Chondrocyte (in vitro differentiated cells): ENCODE measurements at places on chromosomes 3 and 15. TPM values are rescaled to one million over a fixed set of nuclear protein-coding genes. Genes with fewer than 3 reads are reported as not detected.

The LRTM1 gene
- not detected in 3 replicates for total RNA-seq

The SLC22A14 gene
- total RNA-seq, result 0.62 to 1.2 TPM (median 0.75 TPM) in 3 replicates

- no peak for DNase-seq
Observed at GRCh38 chr3:29186982-29187725, 93.7 kb upstream of the RBMS3 start.

- DNase-seq, result no peak
Observed at GRCh38 chr3:11452885-11453847, 181.0 kb downstream of the ATG7 start.

- DNase-seq, result no peak
Observed at GRCh38 chr3:45181496-45181895, 35.3 kb upstream of the CDCP1 start.

DNA sequence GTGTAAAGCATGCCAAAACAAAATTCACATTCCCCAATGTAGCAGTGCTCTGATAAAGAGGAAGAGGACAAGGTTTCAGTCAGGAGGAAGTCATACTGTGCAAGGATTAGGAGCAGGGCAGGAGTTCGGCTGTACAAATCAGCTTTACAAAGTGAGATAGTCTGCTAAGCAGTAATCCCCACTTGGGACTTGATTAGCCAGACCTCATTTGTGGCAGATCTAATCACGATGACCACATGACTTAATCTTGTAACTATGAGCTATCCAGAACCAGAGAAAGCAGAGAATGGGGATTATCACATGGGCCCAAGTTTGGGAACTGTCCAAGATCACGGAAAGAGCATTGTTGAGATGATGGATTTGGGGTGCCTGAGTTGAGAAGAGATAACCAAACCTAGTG is 7.8 kb downstream of the DCBLD2 start:
- DNase-seq, result no peak

DNA sequence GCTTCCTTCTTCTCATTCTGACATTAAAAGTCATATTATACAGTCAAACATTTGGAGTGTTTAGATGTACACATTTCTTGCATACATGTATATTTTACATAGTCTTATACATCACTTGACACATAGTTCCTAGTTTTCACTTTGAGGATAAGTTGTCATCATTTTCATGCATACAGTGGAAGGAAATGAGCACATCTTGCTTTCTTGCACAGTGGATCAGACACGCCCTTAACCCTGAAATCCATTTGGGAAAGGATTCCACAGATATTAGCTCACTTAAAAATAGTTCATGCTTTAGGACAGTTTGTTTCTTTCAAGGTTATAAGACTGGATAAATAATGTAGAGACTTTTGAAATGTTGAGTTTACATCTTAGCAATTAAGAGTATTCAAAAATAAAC is 148.6 kb upstream of the MME start:
- DNase-seq, result no peak

- DNase-seq, result no peak
Observed at GRCh38 chr3:45179163-45179562, 33.0 kb upstream of the CDCP1 start.

- DNase-seq, result no peak
Observed at GRCh38 chr3:123419850-123420297, 29.0 kb downstream of the ADCY5 start.

DNA sequence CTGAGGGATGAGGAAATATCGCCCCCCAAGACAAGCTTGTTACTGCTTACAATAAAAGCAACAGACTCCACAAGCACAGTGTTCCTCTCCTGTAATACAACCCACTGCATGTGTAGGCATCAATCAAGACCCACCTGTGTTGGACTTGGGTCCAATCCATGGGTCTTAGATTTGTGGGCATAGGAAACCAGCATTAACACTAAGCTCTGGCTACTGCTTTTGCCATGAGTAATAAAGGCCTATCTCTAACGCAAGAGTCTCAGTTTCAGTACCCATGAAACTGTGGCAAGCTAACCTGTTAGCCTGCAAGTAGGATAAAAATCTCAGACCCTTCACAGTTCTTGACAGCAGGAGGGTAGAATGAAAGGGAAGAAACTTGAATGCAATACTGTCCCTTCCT is 5.2 kb upstream of the EIF1B start:
- no peak for DNase-seq

- DNase-seq, result no peak
Observed at GRCh38 chr3:29153811-29154210, 127.1 kb upstream of the RBMS3 start.

The TRIM71 gene
- total RNA-seq, result 0.05 to 0.17 TPM (median 0.08 TPM) in 3 replicates

DNA sequence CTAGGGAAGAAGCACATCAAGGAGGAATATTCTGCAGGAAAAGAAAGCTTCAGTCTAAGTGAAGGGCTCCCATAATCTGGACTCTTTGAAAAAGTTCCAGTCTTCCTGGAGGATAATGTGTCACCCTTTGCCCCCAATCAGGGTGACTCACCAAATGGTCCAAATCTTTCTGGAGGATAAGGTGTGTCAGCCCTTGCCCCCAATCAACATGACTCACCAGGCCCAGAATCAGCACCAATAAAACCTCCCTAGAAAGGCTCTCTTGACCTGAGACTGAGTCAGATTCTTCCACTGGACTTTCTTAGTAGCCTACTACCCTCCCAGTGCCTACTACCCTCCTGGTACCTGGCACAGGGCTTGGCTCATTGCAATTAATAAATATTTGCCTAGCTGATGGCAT is 9.5 kb upstream of the ARL14 start:
- DNase-seq, result no peak

The DNAH12 gene
- 0.02 to 0.29 TPM (median 0.15 TPM) in 3 replicates for total RNA-seq

GRCh38 chr3:77256584-77257503 is 216.9 kb downstream of the ROBO2 start:
- DNase-seq, result no peak

GRCh38 chr3:172104471-172105072 is 65.2 kb downstream of the FNDC3B start:
- no peak for DNase-seq

DNA sequence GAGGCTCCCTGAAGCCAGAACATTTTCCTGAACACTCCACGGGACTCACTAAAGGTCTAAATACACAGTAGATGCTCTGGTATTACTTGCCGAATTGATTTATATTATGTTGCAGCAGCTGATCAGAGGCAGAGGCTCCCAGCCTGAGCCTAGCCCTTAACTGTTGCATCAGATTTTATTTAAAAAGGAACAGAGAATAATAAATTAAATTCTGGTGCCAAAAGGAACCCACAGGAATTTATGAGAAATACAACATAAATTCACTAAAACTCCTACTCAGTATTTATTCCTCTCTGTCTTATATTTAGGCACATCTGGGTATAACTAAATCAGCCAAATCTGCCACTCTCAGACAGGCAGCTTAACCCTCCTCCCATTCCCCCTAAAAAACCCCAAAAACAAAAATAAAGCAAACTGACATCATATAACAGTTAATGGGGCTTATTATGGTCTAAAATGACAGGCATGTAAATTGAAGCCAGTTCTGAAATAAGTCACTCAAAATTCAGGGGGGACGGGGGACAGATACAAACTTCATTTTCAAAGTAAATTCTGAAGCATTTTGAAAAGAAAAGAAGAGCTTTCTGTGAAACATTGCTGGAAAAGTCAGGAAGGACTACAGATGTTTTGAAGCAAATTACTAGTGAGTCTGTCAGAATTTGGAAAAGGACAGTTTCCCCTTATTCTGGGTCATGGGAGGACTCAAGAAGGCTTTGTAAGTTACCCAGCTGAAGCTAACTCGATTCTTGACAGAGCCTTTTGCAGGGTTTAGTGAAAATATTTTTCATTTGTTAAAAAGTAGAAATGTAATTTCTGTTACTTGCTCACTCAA is 53.8 kb upstream of the CORO2B start:
- DNase-seq, result no peak

The SOX2 gene
- 0.79 to 3.3 TPM (median 1.3 TPM) in 3 replicates for total RNA-seq

DNA sequence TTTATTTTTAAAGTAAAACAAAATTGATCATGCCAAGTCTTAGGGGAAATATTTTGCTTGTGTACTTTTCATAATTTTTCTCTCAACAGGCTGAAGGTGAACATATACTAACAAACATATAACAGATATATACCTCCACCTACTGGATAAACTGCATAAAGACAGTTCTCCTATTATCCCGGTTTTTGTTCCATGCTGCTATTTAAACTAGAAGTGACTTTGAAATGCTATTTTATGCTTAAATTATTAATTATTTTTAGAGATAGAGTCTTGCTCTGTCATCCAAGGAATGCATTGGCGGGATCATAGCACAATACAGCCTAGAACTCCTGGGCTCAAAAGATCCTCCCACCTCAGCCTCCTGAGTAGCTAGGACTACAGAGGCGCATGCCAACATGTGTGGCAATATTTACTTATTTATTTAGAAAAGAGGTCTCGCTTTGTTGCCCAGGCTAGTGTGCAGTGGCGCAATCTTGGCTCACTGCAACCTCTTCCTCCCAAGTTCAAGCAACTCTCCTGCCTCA is 49.8 kb downstream of the ST3GAL6 start:
- DNase-seq, result no peak

DNA sequence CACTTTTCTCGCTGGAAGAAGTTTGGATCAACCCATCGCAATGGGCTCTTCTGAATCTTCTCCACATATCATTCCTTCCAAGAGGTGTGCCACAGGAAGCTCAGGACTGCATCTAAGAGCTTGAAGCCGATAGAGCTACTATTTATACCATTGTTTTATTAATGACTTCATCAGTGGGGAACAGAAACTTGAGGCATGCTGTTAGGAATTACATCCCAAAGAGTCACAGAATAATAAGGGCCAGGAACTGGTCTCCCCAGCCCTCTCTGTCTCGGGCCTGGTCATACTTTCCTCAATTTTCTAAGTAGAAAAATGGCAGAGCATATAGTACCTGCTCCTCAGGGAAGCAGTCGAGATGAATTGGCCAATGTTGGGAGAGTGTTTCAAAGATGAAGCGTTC is 16.9 kb upstream of the C15orf61 start:
- no peak for DNase-seq

- DNase-seq, result no peak
Observed at GRCh38 chr15:70361891-70362290, 264.2 kb upstream of the TLE3 start.

DNA sequence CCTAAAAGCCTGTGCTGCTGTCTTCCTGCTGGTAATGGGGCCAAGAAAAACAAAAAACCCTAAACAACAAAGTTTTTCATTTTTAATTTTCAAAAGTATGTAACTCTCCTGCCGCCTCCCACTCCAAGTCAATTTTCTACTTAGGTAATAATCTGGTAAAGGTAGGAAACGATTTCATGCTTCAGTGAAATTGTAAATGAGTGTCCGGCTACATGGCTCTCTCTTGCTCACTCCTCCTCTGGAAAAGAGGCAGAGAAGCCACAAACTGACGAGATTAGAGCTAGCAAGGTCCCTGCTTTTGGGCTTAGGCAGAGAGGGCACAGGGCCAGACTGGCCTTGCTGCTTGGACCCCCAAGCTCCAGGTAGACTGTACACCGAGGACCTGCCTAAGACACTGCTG is 23.5 kb downstream of the KLHL25 start:
- DNase-seq, result no peak

GRCh38 chr15:71111181-71111565 is 4.1 kb upstream of the THSD4 start:
- DNase-seq, result no peak

The PSTPIP1 gene
- not detected in 3 replicates for total RNA-seq

GRCh38 chr3:56864090-56864489 is 62.3 kb upstream of the ARHGEF3 start:
- no peak for DNase-seq

The SI gene
- not detected in 3 replicates for total RNA-seq

The FYCO1 gene
- total RNA-seq, result 28.1 to 32.3 TPM (median 31.6 TPM) in 3 replicates

The ERICH6 gene
- total RNA-seq, result not detected in 3 replicates

DNA sequence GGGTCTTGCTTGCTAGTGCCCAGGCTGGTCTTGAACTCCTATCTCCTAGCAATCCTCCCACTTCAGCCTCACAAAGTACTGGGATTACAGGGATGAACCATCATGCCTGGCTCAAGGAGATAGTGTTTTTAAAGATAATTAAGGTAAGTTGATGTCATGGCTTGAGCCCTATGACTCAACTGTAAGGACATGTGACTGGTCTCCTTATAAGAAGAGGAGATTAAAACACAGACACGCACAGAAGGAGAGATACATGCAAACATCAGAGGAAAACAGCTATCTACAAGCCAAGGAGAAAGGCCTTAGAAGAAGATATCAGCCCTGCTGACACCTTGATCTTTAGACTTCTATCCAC is 220.4 kb upstream of the GADL1 start:
- no peak for DNase-seq

The OR5AC2 gene
- not detected in 3 replicates for total RNA-seq

DNA sequence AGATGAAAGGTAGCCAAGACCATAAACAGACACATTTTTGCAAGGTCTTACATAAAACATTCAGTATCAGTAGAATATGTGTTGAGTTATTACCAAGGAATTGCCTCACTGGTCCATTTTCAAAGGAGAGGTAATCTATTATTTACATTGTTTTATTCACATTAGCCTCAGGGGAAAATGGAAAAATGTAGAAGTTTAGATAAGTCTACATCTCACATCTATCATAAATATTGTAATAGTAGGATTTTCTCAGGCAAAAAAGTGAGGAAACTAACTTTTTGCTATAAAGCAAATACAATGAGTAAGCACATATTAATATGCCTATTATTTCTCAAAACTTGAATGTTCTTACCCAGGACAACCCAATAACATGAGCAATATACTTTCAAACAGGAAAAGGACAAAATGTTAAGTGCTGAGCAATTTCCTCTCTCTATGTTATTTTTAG is 184.6 kb upstream of the AGTR1 start:
- DNase-seq, result no peak
